ENCODE measurements at places on chromosomes 4 and X.

DNA sequence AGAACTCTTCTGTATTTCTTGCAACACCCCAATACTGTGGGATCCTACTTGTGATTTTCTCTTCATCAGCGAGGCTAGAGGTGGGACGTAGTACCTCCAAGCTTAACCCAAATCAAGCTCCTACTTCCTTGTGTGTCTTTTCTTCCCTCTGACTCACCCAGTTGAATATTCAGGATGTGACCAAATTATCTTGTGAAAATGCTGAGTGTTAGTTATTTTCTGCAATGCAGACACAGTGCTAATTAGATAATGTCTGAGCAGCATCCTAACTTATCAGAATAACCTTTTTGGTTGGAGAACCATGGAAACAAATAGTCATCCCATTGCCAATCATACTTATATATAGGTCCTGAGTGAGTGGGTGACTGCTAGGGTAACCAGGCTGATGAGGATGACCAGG, 2.4 kb downstream of the MEPE start:
- peak; percentile 71 for DNase-seq

GRCh38 chrX:17977696-17978095, 116.6 kb upstream of the RAI2 start:
- no peak for DNase-seq

GRCh38 chrX:39907964-39908661, 189.6 kb downstream of the BCOR start:
- peak; percentile 84 for DNase-seq

- DNase-seq, result no peak
Observed at GRCh38 chrX:123072686-123073385, 111.2 kb upstream of the GRIA3 start.
